Fibroblast of skin of scalp (primary cell): ENCODE measurements at places on chromosomes 16 and 17.

DNA sequence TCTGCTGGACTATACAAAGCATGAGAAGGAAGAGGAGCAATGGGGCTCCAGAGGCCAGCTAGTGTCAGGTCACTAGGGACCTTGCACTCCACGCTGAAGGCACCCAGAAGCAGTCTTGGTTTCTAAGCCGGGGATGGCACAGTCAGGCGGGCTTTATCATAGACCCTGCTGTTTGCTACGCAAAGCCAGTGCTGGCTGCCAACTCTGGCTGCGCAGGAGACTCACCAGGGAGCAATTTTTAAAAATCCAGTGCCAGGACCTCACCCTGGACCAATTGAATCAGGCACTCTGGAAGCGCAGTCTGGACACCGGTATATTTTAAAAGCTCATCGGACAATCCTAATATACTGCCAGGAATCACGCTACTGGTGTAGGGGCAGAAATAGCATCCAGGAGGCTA, 368.5 kb upstream of the XYLT1 start:
- no peak for DNase-seq

GRCh38 chr16:2500918-2501750, 12.6 kb upstream of the ATP6V0C start:
- peak; percentile 73 for DNase-seq

GRCh38 chr17:1009229-1010085, 12.5 kb downstream of the TIMM22 start:
- no peak for DNase-seq

DNA sequence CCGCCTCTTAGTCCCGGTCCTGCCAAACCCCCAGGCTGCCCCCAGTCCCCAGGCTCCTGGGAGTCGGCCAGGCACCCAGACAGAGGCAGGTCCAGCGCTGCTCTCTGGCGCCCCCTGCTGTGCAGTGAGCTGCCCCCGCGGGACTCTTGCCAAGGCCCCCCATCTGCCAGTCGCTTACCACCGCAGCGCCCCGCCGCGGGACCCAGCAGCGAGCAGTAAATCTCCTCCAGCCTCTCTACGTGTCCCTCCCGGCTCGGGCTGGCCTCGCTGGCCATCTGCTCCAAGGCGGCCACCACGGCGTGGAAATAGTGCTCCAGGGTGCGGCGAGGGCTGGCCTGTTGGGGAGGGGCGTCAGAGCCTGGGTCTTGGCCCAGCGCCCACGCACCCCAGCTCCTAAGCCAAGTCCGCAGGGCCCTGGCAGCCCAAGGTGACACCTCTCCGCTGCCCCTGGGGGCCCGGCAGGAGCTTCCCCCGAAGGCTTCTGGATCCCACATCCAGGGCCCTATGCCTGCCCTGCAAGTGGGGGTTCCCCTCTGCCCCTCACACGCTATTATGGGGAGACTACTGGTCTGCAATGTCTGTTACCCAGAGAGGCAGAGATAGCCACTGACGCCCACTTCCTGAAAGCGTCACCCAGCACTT, 33.7 kb upstream of the MFSD6L start:
- no peak for DNase-seq

DNA sequence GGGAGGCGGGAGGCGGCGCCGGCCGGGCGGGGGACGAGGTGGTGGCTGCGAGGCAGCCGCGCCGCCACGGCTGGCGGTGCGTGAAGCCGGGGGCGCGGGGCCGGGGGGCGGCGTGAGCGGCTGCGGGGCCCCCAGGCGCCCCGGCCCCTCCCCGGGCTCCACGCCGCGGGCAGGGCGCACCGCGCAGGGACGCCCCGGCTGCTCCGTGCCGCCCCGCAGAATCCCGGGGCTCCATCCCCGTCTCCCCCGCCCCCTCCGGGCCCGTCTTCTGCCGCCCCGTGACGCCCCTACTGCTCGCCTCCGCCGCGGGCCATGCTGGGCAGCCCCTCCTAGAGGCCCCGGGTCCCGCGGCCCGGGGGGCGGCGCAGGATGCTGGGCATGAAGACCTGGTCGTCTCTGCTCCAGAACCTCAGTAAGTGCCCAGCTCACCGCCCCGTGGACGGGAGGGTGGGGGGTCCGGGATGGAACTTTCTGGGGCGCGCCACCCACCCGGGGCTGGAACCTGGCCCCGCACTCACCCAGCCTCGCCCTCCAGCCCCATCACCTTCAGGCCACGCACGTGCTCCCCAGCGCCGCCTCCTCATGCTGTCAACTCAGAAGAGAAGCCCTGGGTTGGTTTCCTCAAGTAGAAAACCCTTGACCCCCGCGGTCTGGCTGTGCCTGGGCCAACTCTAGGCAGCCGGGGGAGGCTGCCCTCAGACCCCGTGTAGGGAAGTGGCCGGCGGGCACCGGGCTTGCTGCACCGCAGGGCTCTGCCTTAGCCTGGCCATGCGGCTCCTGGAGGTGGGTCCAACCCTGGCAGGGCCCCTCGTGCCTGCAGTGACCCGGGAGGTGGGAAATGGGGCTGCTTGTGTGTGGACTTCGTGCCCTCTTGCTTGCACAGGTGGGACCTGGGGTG, 150.2 kb upstream of the GSE1 start:
- DNase-seq: no peak

DNA sequence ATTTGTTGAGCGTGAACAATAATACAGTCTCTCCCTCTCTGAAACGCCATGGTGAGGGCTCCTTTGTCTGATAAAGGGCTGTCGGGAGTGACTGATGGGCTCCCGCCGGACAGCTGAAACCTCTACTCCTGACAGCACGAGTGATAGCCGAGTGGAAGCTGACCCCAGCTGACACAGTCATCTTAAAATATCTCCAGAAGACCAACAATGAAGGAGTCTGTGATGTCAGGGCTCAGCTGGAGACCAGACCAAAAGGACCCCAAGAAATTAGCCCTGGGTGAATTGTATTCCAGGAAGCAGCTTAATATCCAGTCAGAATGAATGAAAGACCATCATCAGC, 22.4 kb downstream of the CCDC182 start:
- DNase-seq: no peak

DNA sequence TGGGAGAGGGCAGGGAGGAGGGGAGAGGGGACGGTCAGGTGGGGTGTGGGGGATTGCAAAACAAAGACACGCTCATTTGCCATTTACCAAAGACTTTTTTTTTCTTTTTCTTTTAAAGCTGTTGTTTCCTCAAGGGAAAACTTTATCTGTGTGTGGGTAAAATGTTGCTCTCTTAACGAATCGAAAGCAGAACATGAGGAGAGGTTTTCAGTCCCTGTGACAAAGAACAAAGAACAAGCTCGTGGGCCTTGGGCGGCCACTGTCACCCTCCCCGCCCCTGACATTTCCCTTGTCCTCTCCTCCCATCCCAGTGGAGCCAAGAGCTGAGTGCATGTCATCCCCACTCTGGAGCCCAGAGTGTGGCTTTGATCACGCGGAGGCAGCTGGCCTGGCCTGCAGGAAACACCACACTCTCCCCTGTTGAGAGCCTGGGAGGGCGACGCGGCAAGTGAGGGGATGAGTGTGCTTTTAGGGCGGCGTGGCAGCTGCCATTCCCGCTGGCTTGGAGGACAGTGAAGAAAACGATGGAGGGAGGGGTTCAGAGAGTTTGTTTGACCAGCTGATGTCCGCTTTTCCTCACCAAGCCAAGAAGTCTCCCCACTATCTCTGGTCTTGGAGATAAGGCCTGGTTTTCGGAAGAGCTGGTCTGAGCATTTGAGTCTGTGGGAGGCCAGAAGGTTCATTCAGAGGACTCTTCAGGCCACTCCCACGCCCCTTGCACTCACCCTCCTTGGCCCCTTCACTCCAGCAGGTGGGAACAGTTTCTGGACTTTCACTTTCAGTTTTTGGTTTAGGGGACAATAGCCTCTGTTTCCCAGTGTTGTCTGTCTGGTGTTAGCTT, 11.4 kb downstream of the CCR7 start:
- peak; percentile 75 for DNase-seq

- DNase-seq: no peak
These were observed 528 bp downstream of the TERB1 start for GRCh38 chr16:66800856-66801255.

DNA sequence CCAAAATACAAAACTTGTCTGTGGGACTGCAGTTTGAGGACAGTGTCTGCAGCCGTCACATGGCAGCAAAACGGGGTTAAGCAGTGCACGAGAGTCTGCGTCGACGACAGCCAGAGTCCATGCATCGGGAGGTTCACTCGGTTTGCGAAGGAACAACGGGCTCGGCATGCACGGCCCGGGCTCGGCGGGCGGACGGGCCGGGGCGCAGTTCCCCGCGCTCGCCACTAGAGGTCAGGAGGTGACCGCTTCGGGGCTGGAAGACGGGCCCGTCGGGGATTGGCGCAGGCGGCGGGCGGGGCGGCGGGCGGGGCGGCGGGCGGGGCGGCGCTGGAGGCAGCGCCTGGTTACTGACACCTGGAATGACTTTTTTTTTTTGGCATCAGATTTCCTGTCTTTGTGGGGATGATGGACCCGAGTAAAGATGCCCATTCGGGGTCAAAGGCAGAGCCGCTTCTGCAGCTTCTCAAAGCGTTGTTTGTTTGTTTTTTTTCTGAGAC, 6.5 kb downstream of the SCGB1C2 start:
- DNase-seq: peak; percentile 59

DNA sequence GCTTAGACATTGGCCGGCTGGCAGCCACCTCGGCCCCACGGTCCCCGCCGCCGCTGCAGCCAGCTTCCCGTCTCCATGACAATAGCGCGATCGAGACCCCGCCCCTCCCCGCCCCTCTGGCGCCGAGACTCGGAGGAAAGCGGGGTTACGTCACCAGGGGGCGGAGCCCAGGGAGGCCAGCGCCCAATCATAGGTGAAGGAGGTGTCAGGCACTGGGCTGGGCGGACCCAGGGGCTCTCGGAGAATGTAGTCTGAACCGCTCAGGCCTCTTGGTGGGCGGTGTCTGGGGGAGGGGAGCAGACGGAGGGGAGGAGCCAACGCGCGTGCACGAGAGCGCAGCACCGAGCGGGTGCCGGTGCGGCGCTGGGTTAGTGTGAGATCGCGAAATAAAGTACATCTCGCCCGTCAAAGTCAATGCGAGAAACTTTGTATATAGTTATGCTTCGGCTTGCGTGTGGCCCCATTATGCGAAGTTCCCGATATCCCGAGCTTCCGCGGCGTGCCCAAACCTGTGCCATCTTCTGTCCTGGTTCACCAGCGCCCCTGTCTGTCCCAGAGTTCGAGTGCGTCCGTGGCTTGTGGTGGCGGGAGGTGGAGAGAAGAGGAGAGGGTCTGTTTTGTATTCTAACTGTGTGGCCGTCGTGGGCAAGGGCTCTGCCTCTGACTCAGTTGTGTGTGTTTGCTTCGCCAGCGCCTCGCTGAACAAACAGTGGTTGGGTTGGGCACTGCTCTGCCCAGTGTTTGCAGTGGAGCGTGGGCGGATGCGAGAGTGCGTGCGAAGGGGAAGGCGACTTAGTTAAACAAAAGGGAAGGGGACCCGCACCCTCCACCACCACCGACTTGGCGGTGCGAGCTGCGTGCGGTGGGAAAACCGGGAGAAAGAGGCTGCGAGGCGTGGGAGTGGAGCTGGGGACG, 1.3 kb upstream of the IRX5 start:
- peak; percentile 100 for DNase-seq

GRCh38 chr16:4936181-4936990, 562 bp downstream of the PPL start:
- no peak for DNase-seq

GRCh38 chr17:74354123-74354522, 7.5 kb downstream of the BTBD17 start:
- DNase-seq: no peak

GRCh38 chr17:21208352-21208751, 5.6 kb downstream of the TMEM11 start:
- no peak for DNase-seq

DNA sequence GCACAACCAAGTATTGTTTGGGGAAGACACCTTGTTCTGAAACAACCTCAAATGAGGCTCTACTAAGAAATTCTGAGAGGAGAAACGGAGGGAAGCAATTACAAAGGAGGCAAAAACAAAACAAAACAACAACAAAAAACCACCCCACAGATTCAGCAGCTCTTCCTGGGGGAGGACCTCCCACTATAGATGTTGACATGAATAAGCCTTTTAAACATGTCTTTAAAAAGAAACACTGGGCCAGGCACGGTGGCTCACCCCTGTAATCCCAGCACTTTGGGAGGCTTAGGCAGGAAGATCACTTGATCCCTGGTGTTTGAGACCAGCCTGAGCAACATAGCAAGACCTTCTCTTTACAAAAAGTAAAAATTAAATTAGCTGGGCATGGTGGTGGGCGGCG, 22.6 kb upstream of the JPH3 start:
- no peak for DNase-seq

GRCh38 chr16:2475413-2476344, 752 bp downstream of the TBC1D24 start:
- DNase-seq: no peak

GRCh38 chr17:68035523-68036303, at the start of gene KPNA2:
Gene KPNA2, plus strand, starts transcription at chr17:68035735. Its CDS starts 1,398 bp downstream, at chr17:68037133.
- peak; percentile 99 for DNase-seq

GRCh38 chr16:63981639-63982038, 1140.2 kb downstream of the CDH11 start:
- DNase-seq: no peak

DNA sequence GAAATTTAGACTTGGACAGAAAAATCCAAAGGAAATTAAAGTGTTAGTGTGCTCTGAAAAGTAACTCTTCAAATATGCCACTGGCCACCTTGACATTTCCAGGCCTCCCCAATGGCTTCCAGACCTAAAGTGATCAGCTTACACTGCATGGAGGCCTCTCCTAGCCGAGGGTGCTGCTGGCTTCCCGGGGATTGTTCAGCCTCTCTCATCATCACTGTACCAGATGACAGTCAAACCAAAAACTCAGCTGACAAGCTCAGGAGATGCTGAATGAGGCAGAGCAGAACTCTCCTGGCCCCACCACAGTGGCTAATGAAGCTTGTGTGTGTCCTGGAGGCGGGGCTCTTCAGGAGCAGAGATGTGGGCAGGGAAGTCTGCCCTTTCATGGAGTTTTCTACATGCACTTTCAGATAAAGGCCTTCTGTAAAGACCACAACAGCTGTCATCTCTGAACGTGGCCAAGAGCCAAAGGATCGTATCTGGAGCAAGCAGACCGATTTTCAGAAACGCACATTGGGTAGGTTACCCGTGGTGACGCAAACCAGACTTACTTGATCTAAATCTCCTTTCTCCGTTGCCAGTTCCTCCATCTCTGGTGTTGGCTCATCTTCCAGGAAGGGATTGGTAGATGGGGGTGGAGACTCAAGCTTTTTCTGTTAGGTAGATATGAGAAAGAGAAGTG, 113.3 kb downstream of the VPS53 start:
- peak; percentile 42 for DNase-seq

DNA sequence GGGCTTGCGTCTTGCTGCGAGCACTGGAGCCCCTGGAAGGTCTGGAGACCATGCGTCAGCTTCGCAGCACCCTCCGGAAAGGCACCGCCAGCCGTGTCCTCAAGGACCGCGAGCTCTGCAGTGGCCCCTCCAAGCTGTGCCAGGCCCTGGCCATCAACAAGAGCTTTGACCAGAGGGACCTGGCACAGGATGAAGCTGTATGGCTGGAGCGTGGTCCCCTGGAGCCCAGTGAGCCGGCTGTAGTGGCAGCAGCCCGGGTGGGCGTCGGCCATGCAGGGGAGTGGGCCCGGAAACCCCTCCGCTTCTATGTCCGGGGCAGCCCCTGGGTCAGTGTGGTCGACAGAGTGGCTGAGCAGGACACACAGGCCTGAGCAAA, 7.4 kb downstream of the MPG start:
- DNase-seq: no peak
